ENCODE measurements at places on chromosomes 13 and 19.

DNA sequence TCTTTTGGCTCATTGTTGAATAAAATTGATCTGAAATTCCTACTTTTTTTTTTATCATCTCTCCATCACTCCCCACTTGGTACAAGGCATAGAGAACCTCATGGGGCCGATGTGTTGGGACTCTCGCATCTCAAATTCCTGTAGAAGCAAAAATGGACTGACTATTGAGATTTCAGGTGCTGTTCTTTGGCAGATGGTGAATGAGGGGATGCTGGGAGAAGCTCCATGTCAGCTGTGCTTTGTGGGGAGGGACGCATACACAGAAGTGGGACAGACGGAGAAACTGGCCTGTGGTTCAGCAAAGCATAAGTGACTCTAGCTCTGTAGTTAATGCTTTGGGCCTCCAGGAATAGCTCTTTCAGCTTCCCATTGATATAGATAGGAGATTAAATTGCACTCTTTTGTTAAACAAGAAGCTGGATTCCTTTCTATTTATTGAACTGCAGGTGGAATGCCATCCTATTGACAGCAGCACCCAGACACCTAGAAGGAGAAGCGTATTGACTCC lies 194.5 kb upstream of the RNF113B start:
- DNase-seq, result no peak

GRCh38 chr19:31378404-31378803 lies 29.2 kb upstream of the TSHZ3 start:
- no peak for DNase-seq

DNA sequence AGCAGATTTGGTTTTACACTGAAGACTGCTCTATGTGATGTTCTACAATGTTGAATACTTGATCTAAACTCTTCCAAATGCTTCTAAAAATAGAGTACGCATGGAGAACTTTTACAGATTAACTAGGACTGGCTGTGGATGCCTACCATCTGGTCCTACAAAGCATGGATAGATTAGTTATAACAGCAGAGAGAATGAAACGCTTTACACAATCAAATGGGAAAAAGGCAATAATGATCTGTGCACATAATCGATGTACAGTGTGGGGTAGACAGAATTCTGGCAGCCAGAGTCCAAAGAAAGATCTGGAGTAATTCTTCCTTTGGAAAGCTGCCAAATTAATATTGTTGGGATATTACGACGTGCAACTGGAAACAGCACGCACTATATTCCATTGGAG lies 1885.5 kb upstream of the PRR20A start:
- DNase-seq, result no peak

GRCh38 chr13:33034882-33035520 lies 18.8 kb downstream of the KL start:
- no peak for DNase-seq

GRCh38 chr13:72514146-72514545 lies 213.3 kb downstream of the MZT1 start:
- no peak for DNase-seq

GRCh38 chr19:5387472-5387871 lies 46.9 kb upstream of the PTPRS start:
- DNase-seq, result no peak

GRCh38 chr13:112481458-112481857 lies 105.3 kb downstream of the SPACA7 start:
- DNase-seq, result no peak

DNA sequence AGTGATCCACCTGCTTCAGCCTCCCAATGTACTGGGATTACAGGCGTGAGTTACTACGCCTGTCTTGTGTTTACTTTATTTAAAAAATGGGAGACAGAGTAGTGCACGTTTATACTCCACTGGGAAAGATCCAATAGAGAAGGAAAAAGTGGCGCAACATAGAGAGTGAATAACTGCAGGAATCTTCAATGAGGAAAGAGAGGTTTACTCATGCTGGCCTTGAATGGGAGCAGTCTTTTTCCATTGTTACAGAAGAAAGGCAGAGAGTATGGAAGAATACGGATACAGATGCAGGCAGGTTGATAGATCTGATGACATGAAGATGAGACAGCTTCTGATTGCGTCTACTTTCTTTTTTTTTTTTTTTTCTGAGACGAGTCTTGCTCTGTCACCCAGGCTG lies 4.6 kb upstream of the WDFY2 start:
- DNase-seq, result no peak

DNA sequence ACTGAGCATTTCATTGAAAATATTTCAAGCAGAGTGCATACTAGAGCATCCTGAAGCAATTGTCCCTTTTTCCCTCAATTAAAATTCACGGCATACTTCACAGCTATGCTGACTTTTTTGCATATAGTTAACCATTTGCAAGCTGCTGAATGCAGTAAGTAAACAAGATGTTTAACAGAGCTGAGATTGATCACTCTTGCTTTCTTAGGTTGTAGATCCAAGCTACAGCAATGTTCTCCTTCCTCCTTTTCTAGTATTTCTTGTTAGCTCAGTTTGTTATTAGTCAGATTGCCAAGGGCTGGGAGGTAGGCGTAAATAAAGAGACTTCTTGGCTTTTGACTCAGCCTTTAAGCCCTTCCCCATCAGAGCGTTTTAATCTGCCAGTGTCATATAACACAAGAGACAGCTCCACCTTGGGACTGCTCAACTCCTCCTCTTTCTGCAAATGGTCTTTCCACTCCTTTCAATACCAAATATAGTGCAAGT lies at the start of gene SLITRK6:
SLITRK6 (minus strand) TSS at position 323 of the 486 bp plus-strand sequence. CDS start 2,911 bp downstream, outside the sequence.
- peak; percentile 73 for DNase-seq

GRCh38 chr19:33246709-33247440 lies 21.2 kb upstream of the SLC7A10 start:
- DNase-seq, result no peak

GRCh38 chr19:44754750-44755080 lies 6.2 kb downstream of the BCL3 start:
- no peak for DNase-seq

DNA sequence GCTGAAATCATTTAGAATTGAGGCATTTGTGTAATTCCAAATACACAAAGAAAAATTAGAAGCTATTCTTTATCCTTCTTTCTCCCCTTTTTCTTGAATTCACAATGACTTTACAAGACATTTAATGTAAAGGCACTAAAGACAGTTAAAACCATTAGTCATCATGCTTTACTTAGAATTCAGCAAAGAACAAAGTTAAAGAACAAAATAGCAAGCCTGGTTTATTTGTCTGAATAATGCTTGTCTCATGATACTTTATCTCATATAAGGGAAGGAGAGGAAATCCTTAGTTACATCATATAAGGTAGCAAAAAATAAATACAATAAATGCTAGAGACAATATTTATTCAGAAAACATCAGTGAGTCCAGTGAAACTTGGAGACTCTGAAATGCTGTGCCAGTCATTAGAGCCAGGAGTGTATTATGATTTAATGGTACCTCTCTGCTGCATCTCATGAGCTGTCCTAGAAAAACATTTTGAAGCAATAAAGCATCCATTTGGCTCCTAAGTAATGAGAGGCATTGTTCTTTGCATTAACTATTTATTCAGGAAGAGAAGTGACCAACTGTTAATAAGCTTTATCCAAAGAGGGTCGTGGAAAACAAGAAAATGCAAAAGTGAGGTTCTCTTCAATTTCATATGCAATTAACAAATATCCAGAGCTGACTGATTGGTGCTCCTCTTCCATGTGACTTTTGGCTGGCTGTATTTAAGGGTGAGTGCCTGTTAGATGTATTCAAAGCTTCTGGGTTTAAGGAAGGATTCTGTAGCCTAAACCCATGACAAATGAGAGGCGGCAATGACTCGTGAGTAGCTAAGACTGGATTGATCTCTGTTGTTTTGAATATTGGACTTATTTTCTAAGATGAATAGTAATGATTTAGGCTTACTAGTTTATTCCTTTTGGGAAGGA lies 105.0 kb downstream of the DGKH start:
- DNase-seq, result no peak

DNA sequence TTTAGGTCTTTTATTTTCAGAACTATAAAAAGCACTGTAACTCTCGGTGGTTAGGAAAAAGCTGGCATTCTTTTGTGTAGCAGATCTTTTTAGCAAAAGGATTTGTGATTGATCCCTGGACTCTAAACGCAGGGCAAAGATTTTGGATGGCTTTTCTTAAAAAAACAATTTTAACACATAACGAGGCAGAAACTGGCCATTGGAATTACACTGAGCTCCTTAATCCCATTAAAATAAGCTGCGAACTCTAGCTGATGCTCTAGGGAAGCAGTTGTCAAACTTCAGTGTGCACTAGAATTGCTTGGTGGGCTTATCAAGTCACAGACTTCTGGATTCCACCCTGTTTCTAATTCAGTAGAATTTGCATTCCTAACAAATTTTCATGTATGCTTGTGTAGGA lies 33.8 kb upstream of the NDFIP2 start:
- DNase-seq, result no peak

DNA sequence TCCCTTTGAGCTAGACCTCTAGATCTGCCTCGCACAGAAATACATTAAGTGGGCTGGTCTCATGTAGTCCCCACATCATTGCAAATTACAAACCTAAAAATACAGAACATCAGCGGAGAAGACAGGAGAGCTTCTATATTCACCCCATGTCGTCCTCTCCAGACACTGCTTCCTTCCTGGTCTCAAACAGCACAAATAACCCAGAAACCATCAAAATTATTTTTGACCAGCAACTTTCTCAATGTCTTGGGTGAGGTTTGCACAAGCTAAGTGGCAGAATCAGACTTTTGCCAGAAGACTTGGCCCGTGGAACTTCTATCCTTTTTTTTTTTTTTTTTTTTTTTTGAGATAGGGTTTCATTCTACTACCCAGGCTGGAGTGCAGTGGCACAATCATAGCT lies 28.2 kb downstream of the CLEC17A start:
- DNase-seq, result no peak

DNA sequence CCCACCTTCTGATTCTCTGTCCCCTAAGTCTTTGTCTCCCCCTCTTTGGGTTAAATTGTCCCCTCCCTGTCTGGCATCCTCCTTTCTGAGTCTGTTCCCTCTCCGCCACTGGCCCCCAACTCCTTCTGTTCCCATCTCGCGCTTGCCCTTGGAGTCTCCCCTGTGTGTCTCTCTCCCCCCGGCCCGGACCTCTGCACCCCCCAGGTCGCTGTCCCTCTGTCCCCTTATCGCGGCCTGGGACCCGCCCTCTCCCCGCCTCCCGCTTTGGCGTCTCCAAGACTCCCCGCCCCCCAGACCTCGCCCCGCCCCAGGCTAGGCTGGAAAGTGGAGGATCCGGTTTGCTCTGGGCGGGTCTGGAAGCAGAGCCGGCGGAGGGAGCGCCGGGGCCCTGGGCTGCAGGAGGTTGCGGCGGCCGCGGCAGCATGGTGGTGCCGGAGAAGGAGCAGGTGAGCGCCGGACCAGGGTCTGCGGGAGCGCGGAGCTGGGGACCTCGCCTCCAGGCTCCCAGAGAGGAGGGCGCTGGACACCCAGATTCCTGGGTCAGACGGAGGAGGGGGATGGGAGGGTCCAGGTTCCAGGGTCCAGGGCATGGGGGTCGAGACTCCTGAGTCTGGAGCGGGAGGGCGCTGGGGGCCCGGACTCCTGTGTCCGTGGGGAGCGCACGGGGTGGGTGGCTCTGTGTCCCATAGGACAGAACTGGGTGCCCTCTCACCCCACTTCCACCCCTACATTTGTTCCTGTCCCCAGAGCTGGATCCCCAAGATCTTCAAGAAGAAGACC lies at the start of gene TRPM4:
TRPM4 (plus strand) TSS at position 348 of the 780 bp plus-strand sequence; CDS start at position 423, 75 bp downstream.
- peak; percentile 77 for DNase-seq

GRCh38 chr13:59721926-59722910 lies 441.5 kb downstream of the DIAPH3 start:
- no peak for DNase-seq

DNA sequence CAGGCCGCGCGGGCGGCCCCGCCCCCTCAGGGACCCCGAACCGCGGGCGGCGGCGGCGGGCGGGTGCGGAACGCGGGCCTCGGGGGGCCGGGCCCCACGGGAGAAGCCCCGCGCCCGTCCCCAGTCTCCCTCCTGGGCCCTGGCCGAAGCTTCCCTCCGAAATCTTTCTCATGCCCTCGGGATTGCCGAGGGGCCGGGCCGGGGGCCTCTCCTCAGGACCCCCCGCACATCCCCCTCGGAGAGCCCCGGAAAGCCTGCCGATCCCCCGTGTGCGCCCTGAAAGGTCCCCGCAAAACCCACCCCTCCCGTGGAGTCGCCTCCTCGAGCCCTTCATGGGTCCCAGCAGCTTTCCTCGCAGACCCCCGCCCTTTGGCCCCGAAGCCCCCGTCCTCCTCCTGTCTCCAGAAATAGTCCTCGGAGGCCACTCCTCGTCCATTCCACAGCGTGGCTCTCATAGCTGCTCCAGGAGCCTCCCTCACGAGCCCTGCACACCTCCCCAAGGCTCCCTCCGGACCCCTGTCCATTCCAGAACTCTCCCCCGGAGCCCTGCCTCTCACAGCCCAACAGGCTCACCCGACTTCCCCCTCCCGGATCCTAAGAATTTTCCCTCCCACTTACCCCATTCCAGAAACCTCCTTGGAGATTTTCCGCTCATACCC lies 555 bp downstream of the SAMD4B start:
- no peak for DNase-seq

DNA sequence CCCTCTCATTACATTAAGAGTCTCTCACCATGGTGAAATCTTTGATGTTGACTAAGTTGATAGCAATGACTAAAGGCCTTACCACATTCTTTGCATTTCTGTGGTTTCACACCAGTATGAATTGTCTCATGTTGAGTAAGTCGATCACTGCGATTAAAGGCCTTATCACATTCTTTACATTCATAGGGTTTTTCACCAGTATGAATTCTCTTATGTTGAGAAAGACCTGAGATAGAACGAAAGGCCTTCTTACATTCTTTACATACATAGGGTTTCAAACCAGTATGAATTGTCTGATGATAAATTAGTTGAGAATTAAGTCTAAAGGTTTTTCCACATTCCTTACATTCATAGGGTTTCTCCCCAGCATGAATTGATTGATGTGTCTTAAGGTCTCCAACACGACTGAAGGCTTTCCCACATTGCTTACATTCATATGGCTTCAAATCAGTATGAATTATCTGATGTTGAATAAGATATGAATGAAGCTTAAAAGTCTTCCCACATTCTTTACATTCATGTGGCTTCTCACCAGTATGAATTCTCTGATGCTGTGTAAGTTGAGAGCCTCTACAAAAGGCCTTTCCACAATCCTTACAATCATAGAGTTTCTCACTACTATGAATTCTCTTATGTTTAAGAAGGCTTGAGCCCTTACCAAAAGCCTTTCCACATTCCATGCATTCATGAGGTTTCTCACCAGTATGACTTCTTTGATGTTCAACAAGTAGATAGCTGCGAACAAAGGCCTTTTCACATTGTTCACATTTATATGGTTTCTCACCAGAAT lies 45.6 kb downstream of the ZNF283 start:
- DNase-seq, result no peak

- no peak for DNase-seq
Observed at GRCh38 chr13:98508685-98509084, 68.2 kb downstream of the STK24 start.

DNA sequence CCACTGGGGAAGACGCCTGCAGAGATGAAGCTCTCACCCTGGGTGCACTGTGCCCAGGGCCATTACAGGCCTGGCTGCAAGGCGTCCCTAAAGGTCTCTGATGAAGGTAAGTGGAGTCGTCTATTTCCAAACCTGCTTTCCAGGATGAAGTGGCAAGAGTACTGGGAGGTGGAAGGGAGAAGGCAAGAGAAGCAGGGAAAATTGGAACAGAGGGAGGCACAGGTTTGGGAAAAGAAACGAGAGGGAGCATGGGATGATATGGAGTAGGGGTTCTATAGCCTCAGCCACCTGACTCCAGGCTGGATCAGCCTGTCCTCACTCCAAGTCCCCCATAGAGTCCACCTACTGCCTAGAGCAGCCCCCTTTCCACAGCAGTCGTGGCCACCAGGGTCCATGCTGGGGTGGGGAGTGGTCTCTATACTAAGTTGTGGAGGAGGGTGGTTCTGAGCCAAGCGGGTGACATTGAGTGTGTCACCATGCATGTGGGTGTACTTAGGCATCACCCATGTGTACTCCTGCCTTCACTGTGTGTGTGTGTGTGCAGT lies at the start of gene OR10H5:
OR10H5 (plus strand) TSS at position 51 of the 545 bp plus-strand sequence. CDS start 6,388 bp downstream, outside the sequence.
- DNase-seq, result no peak

Data from NCI-H1105 treated with DMSO at 0.1 percent for 48 hours (cell line).